ENCODE measurements at places on chromosomes 16 and 17.

DNA sequence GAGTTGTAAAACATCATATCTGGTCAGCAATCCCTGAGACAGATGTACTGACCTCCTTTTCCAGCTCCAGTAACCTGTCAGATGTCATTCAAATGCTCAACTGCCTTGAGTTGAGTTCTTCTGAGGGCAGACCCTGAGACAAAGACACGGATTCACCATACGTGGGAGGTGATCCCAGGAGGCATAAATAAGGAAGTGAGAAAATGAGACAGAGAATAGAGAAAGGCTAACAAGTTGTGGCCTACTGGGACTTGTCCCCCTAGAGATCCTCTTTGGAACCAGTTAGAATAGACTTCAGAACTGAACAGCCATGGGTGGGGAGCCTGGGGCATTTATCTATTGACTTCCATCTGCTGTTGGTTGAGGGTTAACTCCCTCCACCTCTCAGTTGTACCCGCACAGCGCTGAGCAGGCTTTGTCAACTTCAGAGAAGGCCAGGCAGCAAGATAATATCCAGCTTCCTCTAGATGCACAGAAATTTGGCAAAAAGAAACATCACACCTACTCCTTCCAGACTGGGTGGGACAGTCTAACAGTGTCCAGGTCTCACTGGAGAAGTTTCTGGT, 123.0 kb upstream of the DYNLRB2 start:
- H3K27ac ChIP-seq = no peak overlapping the region
- H3K4me1 ChIP-seq = no peaks in the 10 kb centered on the region
- H3K4me3 ChIP-seq = no peak overlapping the region
- H3K36me3 ChIP-seq = no peaks in the 10 kb centered on the region
- H3K27me3 ChIP-seq = peaks cover 49% of the 10 kb centered on the region

DNA sequence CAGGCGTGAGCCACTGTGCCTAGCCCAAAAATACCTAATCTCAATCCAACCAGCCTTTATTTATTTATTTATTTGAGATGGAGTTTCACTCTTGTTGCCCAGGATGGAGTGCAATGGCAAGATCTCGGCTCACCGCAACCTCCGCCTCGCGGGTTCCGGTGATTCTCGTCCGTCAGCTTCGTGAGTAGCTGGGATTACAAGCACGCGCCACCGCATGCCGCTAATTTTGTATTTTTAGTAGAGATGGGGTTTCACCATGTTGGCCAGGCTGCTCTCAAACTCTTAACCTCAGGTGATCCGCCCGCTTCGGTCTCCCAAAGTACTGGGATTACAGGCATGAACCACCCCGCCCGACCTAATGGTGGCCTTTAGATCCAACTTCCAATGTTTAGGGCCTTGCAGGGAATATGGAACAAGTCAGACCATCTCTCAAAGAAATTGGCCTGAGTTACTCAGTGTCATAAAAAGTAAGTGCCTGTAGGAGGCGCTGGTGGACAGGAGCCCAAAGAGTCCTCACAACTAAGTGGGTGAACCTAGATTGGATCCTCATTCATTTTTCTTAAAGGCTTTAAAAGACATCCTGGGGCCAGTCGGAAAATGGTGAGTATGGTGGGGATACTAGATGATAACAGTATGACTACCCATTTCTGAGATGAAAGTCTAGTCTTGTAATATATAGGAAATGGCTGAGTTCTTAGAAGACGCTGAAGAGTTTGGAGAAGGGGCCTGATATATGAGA, 4.6 kb downstream of the ZSCAN10 start:
- DNase-seq = peak; percentile 53
- peaks cover 34% of the 10 kb centered on the region for H3K4me1 ChIP-seq
- no peak overlapping the region for H3K4me3 ChIP-seq
- no peaks in the 10 kb centered on the region for H3K36me3 ChIP-seq
- peak overlapping the region; percentile 84 for H3K27ac ChIP-seq
- H3K27me3 ChIP-seq = no peaks in the 10 kb centered on the region

DNA sequence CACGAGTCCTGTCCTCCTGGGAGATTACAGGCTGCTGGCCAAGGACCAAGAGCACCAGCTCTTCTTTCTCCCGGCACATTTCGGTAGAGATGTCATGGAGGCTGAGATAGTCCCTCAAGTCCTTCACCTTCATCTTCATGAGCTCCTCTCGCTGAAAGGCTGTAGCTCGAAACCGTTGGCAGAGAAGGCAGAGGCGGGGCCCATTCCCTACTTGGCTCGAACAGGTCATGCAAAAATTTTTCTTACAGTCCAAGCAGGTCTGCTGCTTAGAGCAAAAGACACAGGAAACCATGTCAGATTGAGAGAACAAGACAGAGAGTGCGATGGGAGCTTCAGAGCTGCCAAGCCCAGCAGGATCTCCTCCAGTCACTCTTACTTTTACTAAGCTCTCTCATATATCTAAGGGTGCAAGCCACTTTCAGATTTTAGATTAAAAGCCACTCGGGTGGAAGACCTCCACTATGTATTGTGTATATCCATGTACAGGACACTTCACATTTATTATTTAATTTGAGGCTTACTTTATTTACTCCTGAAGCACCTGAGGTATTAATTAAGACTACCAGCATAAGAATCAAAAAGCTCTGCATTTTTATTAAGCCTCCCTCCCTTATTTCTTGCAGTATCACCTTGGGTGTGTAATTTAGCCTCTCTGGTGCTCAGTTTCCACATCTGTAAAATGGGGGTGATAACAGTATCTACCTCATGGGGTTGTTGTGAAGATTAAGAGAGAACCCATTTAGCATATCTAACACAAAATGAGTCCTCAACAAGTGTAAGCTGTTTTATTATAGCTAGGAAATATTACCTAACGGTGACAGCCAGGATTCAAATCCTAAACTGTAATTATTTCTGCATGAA, 41.4 kb downstream of the LIG3 start:
- DNase-seq = no peak
- H3K27me3 ChIP-seq = no peaks in the 10 kb centered on the region
- H3K27ac ChIP-seq = peak overlapping the region; percentile 97
- H3K4me1 ChIP-seq = peaks cover 49% of the 10 kb centered on the region

DNA sequence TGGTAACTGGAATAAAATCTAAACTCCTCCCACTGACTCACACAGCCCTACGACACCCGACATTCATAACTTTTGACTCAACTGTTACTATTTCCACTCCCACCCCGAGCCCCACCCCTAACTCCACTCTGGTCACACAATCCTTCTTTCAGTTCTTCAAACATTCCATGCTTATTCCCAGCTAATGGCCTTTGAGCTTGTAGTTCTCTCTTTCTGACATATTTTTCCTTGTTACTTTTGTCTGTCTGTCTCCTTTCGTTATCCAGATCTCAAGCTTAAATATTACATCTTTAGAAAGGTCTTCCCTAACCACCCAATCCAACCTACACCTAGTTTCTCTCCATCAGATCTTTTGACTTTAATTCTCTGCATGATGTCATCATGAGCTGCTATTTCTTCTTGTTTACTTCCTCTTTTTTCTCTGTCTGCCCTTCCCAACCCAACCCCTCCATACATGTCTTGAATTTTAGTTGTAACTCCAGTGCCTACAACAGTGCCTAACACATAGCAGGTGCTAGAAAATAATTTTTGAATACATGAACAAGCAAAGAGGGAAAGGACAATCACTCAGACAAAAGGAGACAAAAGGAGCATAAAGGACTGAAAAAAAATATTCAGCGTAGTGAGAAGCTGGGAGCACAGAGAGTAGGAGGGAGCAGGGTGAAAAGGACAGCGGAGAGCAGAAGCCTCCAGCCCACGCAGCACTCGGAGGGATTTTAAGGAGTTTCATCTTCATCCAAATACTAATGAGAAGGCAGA, 65.2 kb upstream of the SMIM36 start:
- no peak overlapping the region for H3K27ac ChIP-seq
- DNase-seq = no peak
- no peak overlapping the region for H3K4me3 ChIP-seq
- no peaks in the 10 kb centered on the region for H3K36me3 ChIP-seq

DNA sequence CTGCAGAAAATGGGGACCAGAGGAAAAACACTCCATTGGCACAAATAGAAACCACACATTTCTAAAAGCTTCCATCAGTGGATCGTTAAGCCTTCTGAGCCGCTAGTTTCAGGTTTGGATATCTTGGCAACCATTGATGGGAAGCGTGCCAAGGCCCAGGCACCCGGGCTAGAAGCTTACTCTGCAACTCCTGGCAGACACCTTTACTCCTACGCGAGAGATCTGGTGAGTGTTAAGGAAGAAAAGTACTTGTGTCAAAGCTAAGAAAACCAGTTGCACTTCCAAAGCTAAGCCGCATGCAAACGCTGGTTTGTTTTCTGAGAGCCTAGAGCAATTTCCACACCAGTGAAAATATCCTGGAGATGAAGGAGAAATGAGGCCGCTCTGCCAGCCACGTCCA, 472.4 kb downstream of the PMP22 start:
- peaks cover 32% of the 10 kb centered on the region for H3K27me3 ChIP-seq
- H3K27ac ChIP-seq = no peak overlapping the region
- H3K36me3 ChIP-seq = no peaks in the 10 kb centered on the region
- no peak for DNase-seq
- H3K4me3 ChIP-seq = no peak overlapping the region
- H3K4me1 ChIP-seq = no peaks in the 10 kb centered on the region

DNA sequence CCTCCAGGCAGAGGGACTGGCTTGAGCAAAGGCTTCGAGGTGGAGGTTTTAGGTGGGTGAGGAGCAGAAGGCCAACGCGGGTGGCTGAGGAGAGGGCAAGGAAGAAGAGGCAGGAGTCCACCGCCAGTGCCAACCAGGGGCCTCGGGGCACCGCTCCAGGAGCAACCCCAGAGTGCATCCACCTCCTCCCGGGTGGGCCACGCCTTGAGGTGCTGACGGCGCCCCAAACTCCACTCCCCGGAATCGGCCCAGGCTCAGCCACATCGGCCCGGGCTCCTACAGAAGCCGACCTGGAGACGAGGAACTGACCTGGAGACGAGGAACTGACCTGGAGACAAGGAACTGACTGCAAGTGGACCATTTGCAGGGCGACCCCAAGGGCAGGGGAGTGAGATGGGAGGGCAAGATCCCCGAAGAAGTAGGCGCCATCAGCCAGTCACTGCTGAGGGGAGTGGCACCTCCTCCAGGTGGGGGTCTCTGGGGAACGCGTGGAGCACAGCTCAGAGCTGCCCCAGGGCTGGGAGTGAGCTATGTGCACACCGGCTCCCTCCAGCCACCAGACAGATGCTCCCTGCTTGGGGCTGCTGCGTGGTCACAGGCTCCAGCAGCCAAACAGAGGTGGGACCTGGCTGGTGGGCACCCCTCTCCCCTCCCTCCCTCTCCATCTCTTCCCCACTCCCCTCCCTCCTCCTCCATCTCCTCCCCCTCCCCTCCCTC, 29.2 kb upstream of the CBFA2T3 start:
- no peaks in the 10 kb centered on the region for H3K36me3 ChIP-seq
- DNase-seq = no peak
- no peaks in the 10 kb centered on the region for H3K4me1 ChIP-seq
- H3K27ac ChIP-seq = no peak overlapping the region
- H3K4me3 ChIP-seq = no peak overlapping the region

GRCh38 chr17:55607731-55608341, 96.6 kb upstream of the SMIM36 start:
- H3K27me3 ChIP-seq = peaks cover 27% of the 10 kb centered on the region
- H3K36me3 ChIP-seq = no peaks in the 10 kb centered on the region
- no peak overlapping the region for H3K4me3 ChIP-seq

DNA sequence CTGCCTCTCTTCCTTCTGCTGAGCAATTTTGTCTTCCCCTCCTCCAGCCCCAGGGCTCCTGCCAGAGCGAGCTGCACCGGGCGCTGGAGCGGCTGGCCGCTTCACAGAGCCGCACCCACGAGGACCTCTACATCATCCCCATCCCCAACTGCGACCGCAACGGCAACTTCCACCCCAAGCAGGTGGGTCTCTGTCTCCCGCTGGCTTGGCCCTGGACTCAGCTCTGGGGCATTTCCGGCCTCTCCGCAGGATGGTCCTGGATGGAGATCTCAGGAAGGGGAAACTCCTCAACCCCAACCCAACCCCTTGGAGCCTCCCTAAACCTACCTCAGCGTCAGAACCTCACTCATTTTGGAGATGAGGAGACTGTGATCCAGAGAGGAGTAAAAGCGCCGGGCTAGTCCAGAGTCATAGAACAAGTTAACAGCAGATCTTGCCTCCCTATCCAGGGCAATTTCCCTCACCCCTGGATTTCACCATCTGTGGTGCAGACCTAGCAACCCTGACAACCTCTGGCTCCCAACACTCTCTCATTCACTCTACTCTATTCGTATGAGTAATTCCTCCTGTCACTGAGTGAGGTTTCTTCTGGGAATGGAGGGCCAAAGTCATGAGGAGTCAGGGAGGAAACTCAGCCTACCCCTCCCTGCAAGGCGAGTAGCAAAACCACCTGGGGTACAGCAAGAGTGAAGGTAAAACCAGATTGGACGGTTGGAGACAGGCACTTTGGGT, 10.8 kb downstream of the IGFBP4 start:
- H3K27me3 ChIP-seq = no peaks in the 10 kb centered on the region
- peaks cover 10% of the 10 kb centered on the region for H3K36me3 ChIP-seq
- DNase-seq = no peak
- peaks cover 13% of the 10 kb centered on the region for H3K4me1 ChIP-seq

GRCh38 chr16:51151961-51152663, 1.0 kb upstream of the SALL1 start:
- no peak overlapping the region for H3K27ac ChIP-seq
- peaks cover 83% of the 10 kb centered on the region for H3K27me3 ChIP-seq
- H3K36me3 ChIP-seq = no peaks in the 10 kb centered on the region

DNA sequence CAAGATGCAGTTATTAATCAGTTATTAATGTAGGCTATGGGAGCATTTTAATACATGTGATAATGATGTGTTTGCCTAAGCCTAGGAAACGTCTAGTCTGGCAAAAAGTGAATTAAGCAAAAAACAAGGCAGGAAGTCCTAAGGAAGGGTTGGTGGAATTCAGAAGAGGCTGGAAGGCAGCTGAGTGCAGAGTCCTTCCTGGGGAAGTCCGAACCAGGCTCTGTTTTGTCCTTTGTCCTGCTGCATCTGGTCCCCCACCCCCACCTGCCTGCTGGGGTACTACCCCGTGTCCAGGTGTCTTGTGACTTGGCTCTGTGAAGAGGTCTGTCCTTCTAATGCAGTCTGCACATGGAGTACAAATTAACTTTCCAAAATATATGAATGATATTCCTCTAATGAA, 1.5 kb upstream of the MYH10 start:
- H3K36me3 ChIP-seq = peaks cover 3% of the 10 kb centered on the region
- H3K27me3 ChIP-seq = peaks cover 71% of the 10 kb centered on the region
- DNase-seq = no peak
- H3K4me3 ChIP-seq = no peak overlapping the region
- H3K4me1 ChIP-seq = peaks cover 14% of the 10 kb centered on the region

DNA sequence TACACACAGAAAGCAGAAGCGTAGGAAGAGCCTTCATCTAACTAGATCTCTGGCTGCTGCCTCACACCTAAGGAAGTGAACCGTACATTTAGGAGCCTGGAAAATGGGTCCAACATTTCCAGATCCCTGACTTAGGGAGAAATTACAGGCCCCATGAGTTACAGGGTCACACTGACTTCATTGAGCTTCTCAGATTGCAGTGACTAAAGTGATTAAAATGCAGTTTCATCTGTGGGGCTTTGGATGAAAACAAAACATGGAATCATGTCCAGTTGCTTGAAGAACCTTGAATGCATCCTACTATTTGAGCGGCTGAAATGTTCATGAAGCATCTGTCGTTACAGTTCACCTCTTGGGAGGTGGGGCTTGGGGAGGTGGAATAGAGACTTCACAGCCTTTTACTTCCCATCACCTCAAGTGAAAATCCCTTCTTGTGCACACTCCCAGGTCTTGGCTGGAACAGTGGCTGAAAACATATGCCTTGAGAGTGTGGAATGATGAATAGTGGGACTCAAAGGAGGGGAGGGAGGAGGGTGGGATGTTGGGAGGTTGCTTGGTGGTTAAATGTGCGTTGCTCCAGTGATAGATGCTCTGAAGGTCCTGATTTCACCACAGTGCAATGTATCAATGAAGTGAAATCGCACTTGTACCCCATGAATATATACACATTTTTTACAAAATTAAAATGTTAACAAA, 19.7 kb downstream of the TEKT3 start:
- peaks cover 20% of the 10 kb centered on the region for H3K27me3 ChIP-seq
- no peaks in the 10 kb centered on the region for H3K4me1 ChIP-seq
- no peak for DNase-seq
- H3K27ac ChIP-seq = no peak overlapping the region
- no peak overlapping the region for H3K4me3 ChIP-seq

All from activated T-cell treated with anti-CD3 and anti-CD28 coated beads, Interleukin-2, amount 50 U/mL, for 24 hours (primary cell).